ENCODE measurements at places on chromosomes 3 and 15.

- peak; percentile 52 for DNase-seq
Observed at GRCh38 chr3:64650715-64651114, 37.1 kb downstream of the ADAMTS9 start.

- DNase-seq = peak; percentile 80
Observed at GRCh38 chr3:32493437-32494414, 8.9 kb downstream of the CMTM6 start.

- DNase-seq = no peak
Observed at GRCh38 chr3:115523458-115523857, 99.9 kb upstream of the GAP43 start.

DNA sequence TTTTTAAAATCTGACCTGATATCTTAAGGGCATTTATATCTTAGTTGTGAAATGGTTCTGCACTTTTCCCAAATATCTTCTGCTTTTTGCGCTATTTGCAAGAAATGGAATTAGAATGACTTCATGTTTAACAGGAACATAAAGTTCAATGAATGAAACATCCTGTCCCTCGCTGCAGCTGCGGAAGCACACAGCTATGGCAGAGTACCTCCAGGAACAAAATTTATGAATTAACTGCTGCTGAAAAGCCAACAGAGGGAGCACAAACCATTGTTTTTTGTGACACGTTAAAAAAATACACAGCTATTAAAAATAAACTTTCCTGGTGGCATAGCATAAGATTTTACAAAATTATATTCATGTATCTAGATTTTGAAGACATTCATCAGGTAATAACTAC, 404.4 kb upstream of the MDFIC2 start:
- DNase-seq = peak; percentile 87

- DNase-seq = no peak
Observed at GRCh38 chr15:89514596-89515406, 18.4 kb upstream of the RHCG start.

DNA sequence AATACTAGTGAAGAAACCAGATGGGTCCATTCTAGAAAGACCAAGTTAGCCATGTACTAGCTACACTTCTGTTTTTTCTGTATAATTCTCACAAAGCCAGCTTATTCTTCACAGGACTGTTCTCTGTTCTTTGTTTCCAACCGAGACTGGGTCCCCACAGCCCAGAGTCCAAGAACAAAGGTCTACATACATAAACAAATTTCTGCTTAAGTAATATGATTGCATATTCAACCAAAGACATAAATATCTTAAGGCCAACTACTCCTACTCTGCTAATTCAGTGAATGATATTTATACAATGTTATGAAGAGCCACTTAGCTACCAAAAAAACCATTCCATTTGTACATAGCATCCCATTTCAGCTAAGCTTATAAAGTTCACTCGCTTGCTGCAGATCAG, 299.8 kb upstream of the CCDC54 start:
- no peak for DNase-seq

All from lung microvascular endothelial cell (primary cell).